ENCODE measurements at places on chromosomes 7 and 10.

DNA sequence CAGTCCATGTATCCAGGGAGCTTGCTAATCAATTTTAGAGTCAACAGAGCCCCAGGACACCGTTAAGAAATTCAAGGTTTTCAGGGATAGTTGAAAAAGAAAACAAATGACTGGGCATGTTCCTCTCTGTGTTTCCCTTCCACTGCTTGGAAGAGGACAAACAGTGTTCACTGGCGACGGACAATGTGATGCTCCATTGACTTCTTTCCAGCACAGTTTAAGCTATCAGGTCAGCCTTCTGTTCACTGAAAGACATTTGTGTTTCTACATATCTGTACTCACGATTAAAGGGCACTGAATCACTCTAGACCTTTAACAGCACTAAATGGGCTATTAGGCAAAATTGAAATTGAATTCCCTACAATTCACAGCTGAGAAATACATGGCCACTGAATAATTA, 123.6 kb downstream of the RNLS start:
- peak; percentile 80 for DNase-seq

DNA sequence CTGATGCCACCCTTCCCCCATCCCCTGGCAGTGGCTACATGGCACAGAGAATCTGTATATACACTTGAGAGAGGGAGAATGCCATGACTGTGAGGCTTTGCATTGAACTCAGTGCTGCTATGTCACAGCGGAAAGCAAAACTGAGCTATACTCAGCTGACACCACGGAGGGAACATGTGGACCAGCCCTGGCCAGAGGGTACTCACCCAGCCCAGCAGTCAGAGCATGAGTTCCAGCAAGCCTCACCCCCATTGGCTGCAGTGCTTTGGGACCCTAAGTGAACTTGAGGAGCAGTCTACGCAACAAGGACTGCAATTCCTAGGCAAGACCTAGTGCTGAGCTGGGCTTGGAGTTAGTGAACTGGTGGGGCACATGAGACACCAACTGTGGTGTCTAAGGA, 10.3 kb upstream of the AOC1 start:
- DNase-seq = no peak

DNA sequence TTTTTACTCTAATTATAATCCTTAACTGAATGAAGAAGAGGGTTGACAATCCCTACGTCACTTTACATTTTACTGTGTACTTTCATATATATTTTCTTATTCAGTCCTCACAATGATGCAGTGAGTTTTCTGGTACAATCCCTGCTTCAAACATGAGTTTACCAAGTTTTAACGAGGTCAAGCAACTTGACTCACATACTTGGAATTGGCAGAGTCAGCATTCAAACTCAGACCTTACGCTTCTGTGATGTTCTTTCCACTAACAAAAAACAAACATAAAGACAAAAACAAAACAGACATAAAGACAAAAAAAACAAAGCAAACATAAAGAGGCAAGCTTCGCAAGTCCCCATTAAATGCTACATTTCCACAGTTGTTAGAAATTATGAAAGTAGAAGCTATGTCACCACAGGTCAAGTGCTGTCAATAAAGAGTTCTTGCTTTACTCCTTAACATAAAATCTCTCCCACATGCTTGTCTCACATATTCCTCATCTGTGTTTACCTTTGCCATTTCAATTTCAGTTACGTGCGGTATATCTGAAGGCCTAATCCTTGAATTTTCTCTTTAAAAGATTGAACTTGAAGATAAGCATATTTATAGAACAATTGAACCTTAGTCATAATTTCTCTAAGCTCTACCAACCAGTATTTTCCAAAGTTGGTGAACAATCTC, 217.3 kb downstream of the CELF2 start:
- DNase-seq = no peak

- no peak for DNase-seq
Observed at GRCh38 chr7:84324136-84324630, 129.6 kb upstream of the SEMA3A start.

GRCh38 chr7:36887969-36888368, 163.7 kb upstream of the AOAH start:
- peak; percentile 47 for DNase-seq

GRCh38 chr7:42645906-42646305, 266.0 kb downstream of the C7orf25 start:
- DNase-seq = no peak

DNA sequence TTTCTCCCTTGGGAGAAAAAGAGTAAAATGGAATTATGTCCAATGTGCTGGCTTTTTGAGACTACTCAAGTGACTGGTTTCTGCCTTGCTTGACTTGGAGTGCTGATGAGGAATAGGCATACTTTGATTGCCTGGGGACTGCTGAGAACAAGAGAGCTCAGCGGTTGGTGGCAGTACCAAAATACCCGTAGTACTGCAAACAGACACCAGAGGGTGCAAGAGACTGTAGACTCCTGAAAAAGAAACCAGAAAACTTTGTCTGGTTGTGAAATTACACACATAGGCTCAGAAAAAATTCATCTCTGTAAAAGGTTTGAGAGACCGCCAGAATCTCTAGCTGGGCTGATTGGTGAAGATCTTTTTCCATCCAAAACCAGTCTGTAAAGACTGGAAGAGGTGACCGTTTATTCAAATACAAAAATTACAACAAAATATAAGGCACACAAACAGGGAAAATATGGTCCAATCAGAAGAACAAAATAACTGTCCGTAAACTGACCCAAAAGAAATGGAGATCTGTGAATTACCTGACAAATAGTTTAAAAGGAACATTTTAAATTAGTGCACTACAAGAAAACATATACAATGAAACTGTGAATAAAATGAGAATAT, 18.5 kb downstream of the BICC1 start:
- DNase-seq = peak; percentile 21

GRCh38 chr10:18532881-18533535, 118.4 kb downstream of the NSUN6 start:
- peak; percentile 64 for DNase-seq

DNA sequence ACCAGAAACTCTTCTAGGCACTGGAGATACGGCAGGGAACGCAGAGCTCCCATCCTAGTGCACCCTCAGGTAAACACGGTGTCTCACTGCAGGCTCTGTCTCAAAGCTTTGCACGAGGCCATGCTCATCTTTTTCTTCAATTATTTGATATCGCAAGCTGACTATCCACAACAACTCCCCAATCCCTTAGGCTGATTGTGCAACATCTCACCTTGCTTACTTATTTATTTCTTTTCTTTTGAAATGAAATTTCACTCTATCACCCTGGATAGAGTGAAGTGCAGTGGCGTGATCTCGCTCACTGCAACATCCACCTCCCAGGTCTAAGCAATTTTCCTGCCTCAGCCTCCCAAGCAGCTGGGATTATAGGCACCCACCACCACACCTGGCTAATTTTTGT, 12.4 kb downstream of the ITIH2 start:
- DNase-seq = no peak
